ENCODE measurements at places on chromosomes 16 and 17.

DNA sequence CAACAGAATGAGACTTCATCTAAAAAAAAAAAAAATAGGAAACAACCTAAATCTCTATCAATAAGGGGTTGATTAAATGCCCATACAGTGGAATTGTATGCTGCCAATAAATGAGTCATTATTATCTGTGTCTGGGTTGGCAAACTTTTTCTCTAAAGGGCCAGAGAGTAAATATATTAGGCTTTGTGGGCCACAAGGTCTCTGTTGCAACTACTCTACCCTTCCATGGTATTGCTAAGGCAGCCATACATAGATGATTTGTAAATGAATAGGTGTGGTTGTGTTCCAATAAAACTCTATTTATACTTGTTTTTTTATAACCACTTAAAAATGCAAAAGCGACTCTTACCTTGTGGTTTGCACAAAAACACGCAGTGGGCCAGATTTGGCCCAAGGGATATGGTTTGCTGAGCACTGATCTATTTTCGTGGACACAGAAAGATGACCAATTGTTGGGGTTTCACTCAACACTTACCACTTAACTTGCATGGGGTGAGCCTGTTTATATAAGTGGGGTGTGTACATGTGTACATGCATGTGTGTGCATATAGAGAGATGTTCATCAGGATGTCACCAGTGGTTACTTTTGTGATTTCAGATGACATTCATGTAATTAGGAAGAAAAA lies 12.4 kb upstream of the IL4R start:
- no peak for DNase-seq

DNA sequence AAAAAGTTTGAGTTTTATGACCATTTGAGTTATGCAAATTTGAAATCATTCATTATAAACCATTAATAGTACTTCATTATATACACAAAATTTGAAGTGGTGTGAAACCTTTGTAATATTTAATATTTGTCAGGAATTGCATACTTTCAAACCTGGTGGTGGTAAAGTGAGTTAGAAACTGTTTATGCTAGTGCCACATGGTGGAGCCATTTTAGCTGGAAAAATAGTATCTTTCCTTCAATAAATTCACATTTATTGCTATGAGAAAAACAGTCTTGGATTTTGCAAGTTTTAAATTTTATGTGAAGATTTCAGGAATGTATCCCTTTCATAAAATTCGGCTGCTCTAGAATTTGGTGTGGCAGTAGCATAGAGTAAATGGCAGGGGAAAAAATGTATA lies 7.3 kb upstream of the BLMH start:
- DNase-seq: no peak

- DNase-seq: no peak
These were observed 17.0 kb downstream of the CAVIN1 start for GRCh38 chr17:42405963-42406495.

- no peak for DNase-seq
These were observed 22.2 kb downstream of the USP32 start for GRCh38 chr17:60369727-60370126.

- no peak for DNase-seq
These were observed 1.2 kb downstream of the LAT start for GRCh38 chr16:28986046-28986445.

DNA sequence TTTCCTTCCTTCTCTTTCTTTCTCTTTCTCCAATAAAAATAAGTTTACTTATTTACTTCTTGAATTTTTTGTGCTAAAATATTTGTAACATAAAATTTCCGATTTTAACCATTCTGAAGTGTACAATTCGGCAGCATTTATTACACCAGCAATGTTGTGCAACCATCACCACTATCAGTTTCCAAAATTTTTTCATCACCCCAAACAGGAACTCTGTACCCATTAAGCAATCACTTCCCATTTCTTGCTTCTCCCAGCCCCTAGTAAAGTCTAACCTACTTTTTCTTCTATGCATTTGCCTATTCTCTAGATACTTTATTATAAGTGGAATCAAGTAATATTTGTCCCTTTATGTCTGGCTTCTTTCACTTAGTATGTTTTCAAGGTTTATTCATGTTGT lies 2.5 kb upstream of the HP start:
- no peak for DNase-seq

DNA sequence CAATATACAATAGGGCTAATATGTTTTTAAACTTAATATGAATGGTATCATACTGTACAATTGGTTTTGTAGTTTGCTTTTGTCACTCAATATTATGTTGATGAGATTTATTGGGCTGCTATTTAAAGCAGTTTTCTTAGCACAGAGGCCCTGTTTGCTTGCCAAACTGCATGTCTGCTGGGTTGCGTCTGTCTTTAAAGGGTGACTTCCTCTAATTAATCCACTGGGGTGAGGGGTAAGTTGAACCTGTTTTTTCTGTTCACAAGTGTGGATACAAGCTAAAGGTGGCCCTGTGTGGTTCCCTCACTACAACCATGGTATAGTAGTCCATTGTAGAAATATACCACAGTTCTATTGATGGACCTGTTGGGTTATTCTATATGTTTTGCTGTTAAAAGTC lies 19.7 kb downstream of the TTC19 start:
- DNase-seq: no peak

GRCh38 chr16:78675312-78675711 lies 575.9 kb downstream of the WWOX start:
- no peak for DNase-seq

GRCh38 chr16:16127469-16128116 lies 95.7 kb downstream of the ABCC6 start:
- DNase-seq: peak; percentile 35

GRCh38 chr17:14871921-14872320 lies 393.2 kb downstream of the PMP22 start:
- DNase-seq: no peak

GRCh38 chr17:74052993-74053711 lies 150.3 kb upstream of the RPL38 start:
- no peak for DNase-seq

DNA sequence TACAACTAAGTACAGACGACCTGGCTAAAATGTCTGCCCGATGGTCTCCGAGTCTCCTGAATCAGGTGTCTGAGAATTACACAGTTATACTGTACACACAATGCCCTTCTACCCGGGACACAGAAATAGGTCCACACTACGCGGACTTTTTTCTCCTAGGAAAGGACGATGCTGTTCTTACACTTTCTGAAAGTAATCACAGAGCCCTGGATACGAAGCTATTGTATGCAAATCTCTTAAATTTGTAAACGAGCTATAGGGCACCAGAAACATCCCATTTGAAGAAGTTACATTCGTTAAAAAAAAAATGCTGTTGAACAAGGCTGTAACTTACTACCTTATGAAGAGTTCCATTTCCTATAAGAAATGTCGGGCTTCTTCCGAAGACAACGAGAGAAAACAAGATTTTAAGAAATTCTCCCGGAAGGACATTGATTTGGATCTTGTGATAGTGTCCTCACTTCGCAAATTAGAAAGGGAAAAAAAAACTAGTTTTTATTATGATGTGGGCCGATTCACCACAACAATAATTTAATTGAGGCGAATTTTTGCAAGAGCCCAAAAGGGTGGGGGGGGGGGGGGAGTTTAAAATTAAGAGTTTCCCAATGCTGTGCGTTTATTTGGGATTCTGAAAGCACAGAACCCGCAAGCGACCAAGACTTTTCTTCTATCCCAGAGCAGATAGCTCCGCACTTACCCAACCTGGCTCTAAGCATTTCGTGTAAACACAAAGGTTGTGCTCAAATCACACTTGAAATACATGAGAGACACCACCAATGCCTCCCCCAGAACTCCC lies 1.5 kb upstream of the SOX9 start:
- DNase-seq: no peak

DNA sequence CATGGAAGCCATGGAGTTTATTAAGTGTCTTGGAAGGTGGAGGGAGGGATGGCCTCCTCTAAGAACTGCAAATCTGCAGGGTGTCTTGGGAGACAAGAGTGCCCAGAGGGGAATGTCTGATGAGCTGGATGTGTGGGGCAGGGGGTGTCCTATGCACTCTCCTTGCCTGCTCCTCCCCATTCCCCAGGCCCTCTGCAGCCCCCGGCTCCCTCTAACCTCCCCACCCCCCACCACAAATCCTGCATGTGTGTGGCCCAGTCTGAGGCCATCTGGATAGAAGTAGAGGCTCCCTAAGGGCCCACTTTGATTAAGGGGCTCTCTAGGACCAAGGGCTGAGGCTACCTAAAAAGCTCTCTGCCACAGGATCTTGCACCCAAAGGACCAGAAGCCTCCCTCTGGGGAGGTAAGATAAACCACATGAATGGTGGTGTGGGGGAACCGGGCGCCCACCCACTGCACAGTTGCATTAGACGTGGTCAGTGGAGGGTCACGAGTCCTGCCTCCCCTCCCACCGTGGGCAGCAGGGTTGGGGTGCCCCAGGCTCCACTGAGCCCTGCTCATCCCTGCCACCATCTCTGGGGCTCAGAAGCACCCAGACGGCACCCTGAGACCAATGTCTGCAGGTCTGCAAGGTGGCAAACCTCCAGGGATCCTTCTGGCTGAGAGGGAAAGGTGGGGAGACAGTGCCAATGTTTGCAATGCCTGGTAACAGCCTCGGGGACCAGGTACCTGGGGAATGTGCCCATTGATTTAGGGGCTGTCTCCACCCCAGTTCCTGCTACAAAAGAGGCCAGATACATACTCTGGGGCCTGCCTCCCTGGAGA lies 618 bp downstream of the AANAT start:
- DNase-seq: no peak

- no peak for DNase-seq
These were observed 36.0 kb downstream of the OSBPL7 start for GRCh38 chr17:47785538-47786123.

GRCh38 chr17:31553506-31553905 lies 162.0 kb downstream of the RAB11FIP4 start:
- DNase-seq: no peak

GRCh38 chr17:8320990-8321389 lies 10.9 kb downstream of the ARHGEF15 start:
- DNase-seq: no peak

DNA sequence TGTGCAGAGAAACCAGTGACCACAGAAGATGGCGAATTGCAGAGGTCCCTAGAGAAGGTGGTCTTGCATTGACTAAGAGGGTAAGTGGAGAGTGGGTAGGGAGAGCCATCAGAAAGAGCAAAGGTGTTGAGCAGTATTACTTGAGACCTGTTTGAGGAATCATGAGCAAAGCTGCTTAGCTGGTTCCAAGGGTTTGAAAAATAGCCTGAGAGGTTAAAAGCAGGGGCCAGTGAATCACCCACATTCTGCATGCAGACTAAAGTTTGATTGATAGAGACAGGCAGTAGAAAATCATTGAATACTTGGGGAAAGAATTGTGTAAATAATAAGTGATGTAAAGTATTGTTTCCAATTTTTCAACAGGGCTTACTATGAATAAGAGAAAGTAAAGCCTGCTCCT lies 34.0 kb upstream of the KCNJ16 start:
- no peak for DNase-seq

DNA sequence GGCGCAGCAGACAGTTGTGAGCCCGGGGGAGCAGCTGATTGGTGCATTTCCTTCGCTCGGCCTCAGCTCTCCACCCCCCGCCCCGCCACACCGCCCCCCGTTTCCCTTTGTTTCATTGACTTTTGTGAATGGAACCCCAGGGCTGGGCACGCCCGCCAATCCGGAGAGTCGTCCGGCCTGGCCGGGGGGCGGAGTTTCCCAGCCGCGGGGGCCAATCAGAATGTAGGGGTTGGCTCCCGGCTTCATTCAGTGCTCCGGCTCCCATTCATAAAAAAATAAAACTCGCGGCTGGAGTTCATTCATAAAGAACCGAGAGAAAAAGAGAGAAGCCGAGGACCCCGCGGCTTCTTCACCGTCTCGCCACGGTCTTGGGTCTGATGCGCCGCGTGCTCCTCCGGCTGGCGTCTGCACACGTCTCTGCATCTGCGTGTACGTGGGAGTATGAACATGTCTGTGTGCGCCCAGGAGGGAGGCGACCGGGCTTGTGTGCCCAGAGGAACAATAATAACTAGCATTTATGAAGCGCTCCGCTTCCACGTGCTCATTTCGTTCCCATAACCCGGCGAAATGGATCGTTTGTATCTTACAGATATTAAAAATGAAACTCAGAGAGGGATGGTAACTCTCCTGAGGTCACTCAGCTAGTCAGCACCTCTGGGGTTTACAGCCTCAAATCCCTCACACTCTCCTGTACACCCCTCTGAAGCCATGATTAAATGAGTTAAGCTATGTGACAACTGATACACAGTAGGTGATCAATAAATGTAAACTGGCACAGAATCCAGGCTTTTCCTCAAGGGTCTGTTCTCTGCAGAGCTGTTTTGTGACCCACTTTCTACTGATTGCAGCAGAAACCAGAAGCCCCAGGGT lies at the start of gene ETV4:
ETV4 (minus strand) TSS at position 22 of the 870 bp plus-strand sequence. CDS start 723 bp downstream, outside the sequence.
- peak; percentile 80 for DNase-seq

GRCh38 chr16:62240722-62241121 lies 204.5 kb upstream of the CDH8 start:
- DNase-seq: no peak

DNA sequence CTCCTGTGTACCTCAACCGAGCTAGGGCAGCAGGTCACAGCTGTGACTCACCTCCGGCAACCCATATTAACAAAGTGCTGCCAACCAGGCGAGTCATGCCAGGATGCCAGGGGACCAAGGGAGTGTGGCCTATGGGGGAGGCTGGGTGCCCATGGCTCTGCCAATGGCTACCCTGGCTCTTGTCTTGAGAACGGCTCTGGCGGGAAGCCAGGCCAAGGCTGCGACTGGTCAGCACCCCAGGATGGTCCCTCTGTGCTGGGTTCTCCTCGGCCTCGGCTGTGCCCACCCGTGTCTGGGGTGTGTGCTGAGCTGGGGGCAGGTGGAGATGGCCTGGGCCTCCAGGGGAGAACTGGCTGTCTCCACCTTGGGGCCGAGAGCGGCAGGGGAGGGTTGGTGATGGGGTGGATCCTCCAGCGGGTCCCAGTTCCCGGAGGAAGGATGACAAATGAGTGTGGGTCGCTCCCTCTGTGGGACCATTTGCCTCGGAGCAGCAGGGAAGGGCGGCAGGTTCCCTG lies 75.8 kb downstream of the MRC2 start:
- DNase-seq: no peak

GRCh38 chr17:64173646-64174045 lies 43.7 kb upstream of the ERN1 start:
- DNase-seq: no peak

DNA sequence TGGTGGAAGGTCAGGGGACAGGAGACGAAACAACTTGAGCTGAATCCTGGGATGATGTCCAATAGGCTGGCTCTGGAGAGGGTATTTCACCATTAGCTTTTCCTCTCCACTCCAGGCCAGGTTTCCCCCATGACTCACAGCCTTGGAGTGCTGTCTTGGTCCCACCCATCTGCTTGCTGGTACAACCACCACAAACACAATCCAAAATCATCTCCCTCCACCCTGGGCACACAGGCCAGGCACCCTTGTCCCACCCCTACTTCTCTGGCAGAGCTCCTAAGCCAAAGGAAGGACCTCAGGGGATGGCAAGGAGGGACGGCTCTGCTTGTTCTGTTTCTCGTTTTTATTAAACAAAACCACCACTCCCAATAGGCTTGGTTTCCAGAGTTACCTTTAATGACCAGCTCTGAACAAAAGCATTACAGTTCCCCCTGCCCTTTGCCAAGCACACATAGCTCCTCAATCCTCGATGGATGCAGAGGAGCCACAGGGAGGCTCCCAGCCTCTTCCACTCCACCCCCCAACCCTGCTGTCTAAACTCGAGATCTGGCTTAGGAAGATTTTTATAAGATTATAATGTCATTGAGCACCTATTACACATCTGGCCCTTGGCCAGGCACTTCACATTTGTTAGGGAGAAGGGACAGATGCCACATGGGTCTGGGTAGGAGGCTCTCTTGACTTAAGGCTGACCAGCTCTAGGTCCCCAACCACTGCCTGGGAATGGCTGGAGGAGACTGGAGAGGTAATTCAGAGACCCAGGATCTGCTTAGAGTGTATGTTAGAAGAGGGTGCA lies 13.3 kb downstream of the CAVIN1 start:
- no peak for DNase-seq

- no peak for DNase-seq
These were observed 17.5 kb upstream of the ADCY7 start for GRCh38 chr16:50248845-50249244.

Data from left renal pelvis (tissue), 4 donors.